ENCODE measurements at places on chromosomes 7 and 10.

DNA sequence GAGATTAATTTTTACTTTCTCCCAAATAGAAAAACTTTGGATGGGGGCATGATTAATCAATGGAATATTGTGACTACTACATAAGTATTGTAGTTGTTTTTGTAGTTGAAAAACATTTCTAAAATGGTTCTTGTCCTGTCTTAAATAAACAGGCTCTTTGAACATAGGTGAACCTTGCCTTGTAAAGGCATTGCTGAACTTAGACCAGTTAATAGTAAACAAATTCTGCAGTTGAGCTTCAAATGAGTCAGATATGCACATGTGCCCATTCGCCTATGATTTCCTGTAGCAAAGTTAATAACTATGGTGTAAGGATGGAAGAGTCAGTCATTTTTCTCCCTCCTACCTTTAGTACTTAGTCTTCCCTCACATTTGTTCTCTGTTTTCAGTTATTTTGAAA is 22.6 kb downstream of the CUTC start:
- no peak for DNase-seq

DNA sequence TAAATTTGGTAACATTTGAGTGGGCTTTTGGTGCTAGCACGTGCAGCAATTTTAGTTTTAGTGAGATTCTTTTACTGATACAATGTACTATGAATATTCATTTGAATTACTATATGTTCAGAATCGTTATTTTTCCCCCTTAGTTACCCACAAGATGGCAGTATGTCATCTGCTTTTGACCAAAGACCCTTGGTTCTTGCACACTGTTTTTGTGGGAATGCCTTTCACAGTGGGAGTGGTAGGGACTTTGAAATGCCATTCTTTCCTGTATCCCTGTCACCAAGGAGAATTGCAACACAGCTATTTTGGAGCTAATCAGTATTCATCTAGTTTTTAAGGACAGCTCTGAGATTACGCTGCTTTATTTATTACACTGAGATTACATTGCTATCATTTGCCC is 40.6 kb downstream of the SEC23IP start:
- no peak for DNase-seq

DNA sequence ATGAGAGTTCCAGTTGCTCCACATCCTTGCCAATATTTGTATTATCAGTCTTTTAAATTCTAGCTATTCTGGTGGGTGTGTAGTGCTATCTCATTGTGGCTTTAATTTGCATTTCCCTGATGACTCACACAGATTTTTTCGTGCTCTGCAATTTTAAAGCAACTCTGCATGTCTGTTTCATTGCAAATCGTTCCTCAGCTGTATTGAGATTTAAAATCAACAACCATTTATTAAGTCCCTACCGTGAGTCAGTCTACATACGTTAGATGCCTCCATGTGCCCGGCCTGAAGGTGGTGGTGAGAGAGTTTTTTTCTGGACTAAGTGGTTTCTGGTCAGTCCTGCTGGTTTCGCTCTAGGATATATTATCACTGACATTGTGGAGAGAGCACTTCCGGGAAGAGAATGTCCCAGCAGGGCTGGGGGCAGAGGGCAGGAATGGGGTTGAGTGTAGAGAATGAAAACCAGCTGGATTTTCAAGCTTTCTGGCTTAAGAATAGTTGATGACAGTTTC is 8.4 kb upstream of the HYCC1 start:
- no peak for DNase-seq

DNA sequence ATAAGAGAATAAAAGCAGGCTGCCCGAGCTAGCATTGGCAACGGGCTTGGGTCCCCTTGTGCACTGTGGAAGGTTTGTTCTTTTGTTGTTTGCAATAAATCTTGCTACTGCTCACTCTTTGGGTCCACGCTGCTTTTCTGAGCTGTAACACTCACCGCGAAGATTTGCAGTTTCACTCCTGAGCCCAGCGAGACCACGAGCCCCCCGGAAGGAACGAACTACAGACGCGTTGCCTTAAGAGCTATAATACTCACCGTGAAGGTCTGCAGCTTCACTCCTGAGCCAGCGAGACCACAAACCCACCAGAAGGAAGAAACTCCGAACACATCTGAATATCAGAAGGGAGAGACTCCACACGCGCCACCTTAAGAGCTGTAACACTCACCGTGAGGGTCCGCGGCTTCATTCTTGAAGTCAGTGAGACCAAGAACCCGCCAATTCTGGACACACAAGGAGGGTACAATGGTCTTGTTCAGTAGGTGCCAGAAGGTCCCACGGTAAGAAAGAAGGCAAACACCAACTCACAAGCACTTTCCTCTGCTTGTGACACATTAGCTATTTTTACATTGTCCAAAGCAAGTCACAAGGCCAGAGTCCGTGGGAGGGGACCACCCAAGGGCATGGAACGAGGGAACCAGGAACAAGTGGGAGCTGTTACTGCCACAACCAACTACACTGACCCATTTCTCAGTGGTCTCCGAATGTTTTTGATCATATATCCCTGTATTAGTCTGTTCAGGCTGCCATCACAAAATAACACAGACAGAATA is 29.2 kb upstream of the CACUL1 start:
- no peak for DNase-seq

- no peak for DNase-seq
Measured at GRCh38 chr10:97183314-97183713, 2.4 kb downstream of the SLIT1 start.

DNA sequence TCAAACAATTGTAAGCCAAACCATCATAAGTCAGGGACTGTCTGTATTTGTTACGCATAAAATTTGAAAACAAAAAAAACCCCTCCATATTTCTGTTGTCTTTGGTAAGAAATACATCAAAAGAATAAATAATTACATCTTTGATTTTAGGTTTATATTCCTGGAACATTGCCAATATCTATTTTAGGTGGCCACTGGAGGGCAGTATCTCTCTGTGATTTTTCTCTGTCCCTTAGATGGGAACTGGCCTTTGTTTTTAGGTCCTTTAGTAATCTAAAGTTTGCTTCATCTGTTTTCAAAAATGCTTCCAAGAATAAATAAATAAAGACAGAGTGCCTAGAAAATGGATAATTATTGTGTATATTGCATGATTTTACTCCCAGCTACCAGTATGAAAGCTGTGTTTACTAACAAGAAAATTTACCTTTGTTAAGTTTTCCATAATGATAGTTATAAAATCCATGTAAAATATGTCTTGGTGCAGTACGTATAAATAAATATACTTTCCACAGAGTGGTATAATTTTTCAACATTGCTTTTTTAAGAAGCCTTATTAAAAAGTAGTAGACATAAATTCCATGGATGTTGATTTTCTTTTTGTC is 64.2 kb downstream of the PHYHIPL start:
- no peak for DNase-seq

GRCh38 chr7:64574540-64575099 is 11.7 kb upstream of the ZNF680 start:
- DNase-seq = no peak

GRCh38 chr10:97771055-97771891 is 526 bp downstream of the SFRP5 start:
- no peak for DNase-seq

DNA sequence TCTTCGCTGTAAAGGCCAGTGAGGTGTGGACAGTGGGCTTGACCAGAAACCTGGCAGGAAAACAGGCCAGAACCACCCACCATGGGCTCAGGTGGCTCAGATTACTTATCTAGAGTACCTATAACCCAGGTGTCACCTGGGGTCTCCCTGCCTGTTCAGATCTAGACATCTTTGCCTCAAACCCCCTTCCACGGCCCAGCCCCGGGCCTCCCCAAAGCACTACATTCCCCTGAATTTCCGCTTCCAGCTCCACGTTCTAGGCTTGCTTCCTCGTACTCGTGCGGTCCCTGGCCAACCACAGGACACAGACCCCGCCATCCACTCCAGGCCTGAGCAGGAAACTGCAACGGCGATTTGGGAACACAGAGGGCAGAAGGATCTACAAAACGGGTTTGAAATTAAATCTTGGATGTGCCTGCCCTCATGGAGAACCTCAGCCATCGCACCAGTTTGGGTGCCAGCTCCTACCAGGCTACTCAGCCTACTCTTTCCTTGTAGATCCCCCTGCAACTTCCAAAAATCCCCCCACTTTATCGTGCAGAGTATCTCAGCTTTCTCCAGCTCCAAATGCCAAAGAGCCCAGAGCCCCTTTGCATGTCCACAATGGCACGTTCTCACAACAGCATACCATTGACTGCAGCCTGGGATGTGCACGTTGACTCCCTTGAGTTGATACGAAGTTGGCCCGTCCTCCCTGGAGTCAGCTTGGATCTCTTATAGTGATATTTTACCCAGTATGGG is 62.7 kb upstream of the CACUL1 start:
- no peak for DNase-seq

DNA sequence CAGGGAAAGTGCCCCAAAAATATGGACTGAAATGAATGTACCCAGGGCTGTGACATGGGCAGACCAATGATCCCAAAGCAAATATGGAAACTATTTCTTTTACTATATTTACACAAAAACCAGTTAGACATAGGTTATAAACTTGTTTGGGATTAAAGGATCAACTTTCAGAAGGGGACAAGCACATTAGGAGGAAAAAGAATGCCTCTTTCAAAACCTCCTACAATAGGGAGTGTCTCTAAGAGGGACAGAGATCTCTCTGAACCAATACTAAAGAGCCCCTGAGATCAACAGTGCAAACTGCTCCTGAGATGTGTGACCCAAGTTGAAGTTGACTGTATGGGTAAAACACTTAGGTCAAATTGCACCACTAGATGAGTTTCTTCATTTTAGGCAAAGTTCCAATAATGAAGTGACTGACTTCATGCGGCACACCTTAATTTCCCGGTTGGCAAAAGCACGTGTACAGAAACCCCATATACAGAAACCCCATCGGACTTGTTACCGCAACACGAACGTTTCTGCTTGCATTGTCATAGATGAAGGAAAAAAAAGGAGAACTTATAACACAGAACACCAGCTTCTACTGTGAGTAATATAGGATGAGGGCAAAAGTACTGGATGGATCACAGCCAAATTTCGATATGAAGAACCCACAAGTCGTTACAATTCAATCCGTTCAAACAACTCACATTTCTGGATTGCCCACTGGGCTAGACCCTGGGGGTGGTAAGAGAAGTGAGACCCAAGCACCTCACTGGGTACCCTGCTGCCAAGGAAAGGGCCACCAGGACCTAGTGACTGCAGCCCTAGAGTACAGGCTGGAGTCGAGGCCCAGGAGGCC is 4.3 kb downstream of the SVIL start:
- no peak for DNase-seq

DNA sequence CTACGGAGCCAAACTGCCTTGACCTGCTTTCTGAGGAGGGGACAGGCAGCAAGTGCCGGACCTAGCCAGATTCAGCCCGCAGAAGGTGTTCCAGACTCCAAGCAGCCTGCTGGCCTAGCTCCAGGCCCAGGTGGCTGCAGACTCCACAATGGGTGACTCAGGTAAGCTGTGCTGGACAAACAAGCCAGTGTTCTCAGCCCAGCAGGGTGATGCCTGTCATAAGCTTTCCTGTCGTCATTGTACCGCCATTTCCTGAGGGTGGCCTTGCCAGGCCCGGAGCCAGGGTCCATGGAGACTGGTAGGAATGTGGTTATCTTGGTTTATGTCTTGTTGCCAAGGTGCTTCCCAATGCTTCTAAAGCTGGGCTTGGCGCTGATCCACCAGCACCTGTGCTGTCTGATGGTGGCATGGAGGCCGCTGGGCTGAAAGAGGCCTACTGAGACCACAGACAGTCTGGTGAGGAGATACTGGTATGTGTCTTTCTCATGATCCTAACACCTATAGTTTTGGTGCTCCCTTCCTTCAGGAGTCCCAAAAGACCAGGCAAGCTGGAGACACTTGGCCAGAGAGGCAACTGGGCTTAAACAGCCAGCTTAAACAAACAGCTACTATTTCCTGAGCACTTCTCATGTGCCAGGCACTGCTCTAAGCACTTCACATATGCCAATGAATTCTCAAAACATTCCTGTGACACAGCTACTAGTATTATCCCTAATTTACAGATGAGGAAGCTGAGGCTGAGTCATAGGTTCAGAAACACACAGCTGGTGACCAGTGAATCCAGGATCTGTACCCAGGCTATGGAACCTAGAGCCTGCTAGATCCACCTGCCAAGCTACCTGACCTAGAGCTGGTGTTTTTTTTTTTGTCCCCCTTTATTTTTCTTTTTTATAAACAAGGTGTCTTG is 42.0 kb downstream of the ZC3HC1 start:
- peak; percentile 5 for DNase-seq
